Fibroblast of skin of right quadriceps (primary cell): ENCODE measurements at places on chromosomes 2 and 18.

- DNase-seq: peak; percentile 5
These were observed 155.9 kb downstream of the RAB3GAP1 start for GRCh38 chr2:135208016-135208415.

GRCh38 chr2:222039821-222040220 lies 259.0 kb downstream of the PAX3 start:
- no peak for DNase-seq

DNA sequence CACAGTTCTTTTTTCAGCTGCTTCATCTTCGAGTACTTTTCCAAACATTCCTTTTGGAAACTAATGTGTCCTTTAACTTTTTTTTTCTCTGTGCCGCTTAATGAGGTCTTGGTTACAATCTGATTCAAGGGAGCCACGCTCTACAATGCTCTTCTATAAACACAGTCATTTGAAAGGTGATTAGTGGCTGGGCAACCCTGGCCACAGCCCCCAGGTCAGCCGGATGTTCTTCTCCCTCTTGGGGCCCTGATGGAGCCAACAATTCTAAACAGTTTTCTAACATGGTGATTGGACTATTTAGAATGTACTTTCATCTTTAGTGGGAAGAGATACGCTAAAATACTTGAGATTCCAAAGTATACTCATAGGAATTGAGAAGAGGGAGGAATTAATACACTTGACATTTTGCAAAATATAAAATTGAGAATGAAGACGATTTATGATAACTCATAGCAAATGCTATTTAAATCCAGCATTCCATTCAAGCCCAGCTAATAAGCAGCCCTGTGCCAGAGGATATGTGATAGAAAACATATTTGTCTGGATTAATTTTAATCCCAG lies 83.7 kb upstream of the MBOAT2 start:
- peak; percentile 83 for DNase-seq

- no peak for DNase-seq
These were observed 186.7 kb downstream of the CAMKMT start for GRCh38 chr2:44548221-44549098.

DNA sequence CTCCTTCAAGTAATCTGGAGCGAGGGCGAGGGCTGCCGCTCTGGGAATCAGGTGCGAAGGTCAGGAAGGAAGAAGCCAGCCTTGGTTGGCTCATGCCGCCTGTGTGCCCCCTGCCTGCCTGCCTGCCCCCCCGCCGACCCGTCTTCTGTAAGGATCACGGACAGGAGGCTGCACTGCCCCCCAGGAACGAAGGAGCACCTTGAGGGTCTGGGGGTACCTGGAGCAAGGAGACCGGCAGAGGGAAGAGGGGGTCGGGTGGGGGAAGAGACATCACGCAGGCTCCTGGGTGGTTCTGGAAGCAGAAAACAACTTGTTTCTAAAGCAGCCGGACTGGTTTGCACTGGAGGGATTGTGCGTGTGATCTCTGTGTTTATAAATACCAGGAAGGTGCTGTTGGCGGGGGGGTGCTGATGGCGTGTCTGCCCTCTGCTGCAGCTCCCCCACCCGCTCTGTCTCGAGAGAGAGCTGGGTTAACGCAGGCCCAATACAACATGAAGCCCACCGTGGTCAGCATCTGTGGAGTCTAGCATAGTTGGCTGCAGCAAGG lies 1.7 kb downstream of the FOSL2 start:
- DNase-seq: peak; percentile 59

GRCh38 chr2:18924886-18925285 lies 335.5 kb upstream of the NT5C1B start:
- DNase-seq: no peak

- DNase-seq: peak; percentile 72
These were observed 279.5 kb upstream of the SIX2 start for GRCh38 chr2:45288532-45289417.

DNA sequence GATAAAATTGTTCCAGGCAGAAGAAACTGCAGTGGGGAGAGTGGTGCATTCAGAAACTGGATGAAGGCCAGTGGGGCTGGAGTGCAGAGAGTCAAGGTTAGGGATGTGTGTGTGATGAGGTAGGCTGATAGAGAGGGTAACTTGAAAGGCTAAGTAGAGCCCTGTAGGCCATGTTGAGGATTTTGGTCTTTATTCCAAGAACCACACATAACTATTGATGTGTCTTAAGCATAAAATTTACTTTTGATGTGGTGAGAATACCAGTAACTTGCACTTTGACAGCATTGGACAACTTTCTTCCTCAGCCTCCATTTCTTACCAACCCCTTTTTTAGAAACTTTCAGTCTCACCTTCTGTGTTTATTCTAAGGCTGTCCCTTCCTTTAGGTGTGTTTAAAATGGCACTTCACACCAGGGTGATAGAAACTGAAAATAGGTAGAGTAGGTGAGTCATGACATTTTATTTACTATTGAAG lies 22.6 kb downstream of the MTX2 start:
- no peak for DNase-seq

- DNase-seq: no peak
These were observed 135.3 kb upstream of the EPAS1 start for GRCh38 chr2:46161911-46162310.

- DNase-seq: no peak
These were observed 304.1 kb upstream of the FAM98A start for GRCh38 chr2:33903215-33903614.

GRCh38 chr2:210798180-210798579 lies 241.8 kb downstream of the CPS1 start:
- DNase-seq: no peak

DNA sequence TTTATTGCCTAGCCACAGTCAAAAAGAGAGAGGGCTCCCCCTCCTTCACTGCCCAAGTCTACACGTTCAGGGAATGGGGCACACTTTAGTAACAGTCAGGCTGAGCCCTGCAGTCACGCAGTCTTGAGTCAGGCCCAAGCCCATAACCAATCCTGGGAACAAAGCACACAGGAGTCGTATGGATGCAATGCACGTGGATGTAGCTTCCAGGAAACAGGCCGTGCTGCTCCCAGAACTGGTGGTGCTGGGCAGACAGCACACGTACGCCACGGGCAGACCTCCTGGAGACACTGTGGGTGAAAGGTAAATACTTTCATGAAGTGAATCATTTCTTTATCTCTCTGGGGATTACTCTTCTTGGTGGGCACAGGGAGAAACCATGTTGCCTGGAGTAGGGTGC lies 30.0 kb upstream of the MBP start:
- peak; percentile 24 for DNase-seq

DNA sequence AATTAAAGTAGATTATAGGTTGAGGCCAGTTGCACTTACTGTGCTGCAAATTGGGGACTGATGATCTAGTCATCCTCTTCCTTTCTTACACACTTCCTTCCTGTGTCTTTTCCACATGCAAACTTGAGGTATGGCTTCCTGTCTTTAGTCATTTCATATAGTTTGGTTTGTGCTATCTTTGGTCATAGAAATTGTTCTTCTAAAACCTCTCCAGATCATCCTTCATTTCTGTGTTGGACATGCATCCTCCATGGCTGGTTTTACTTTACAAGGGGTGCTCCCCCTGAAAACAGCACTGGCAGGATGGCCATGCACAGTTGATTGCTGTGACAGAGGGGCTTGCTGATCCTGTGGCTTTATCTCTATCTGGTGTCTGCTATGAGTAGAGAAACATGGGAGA lies 36.5 kb downstream of the MGAT5 start:
- DNase-seq: no peak
